Upper lobe of right lung (tissue), 1 donor: ENCODE measurements at places on chromosomes 6 and 20.

- no peak for DNase-seq
Measured at GRCh38 chr6:15927531-15928225, 201.2 kb upstream of the MYLIP start.

DNA sequence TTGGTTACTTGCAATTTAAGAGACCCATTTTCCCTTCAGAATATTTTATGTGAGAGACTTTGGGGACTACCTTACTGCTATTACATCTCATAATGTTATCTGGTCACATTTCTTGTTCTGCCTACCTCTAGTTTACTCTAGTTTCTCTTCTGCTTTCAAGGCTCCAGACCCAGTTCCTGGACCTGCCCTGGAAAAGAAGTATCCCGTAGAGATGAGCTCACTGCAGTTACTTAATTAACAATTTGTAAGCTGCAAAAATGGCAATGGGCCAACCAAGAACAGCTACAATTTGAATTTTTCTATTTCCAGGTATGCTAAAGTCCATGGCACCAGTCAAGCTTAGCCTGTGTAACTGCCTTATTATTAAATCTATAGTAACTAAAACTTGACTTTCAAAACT lies 25.0 kb downstream of the TAB2 start:
- no peak for DNase-seq

DNA sequence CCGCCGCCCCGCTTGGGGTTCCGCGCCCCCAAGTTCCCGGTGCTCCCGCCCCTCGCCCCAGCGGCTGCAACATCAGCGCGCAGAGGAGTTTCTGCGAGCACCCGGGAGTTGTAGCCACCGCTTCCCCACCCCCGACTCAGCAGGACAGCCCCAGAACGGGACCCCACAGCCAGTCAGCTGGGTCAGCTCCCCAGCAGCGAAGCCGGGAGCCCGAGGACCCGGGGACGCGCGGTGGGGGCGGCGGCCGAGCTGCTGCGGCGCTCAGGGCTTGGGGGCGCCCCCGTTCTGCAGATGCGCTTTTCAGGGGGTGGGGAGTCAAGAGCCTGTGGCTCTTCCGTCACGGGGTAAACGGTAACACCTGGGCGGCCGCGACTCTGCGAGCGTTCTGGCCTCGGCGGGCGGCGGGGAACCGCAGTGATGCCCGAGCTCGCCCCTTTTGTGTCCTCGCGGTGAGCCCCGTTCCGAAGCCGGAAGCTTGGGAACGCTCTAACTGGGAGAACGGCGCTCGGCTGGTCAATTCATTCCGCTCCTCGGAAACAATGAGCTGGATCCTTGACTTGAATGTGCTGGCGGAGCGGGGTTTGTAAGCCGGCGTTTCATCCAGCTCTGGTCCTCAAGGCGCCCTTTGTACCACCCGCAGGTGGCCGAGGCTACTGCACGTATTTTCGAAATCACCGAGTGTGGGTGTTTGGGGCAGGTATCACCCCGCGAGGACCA lies 774 bp downstream of the PLEKHG1 start:
- DNase-seq = peak; percentile 83

- no peak for DNase-seq
Measured at GRCh38 chr20:59437601-59438031, 137.2 kb downstream of the EDN3 start.

GRCh38 chr20:20754714-20755113 lies 42.3 kb upstream of the RALGAPA2 start:
- DNase-seq = no peak

DNA sequence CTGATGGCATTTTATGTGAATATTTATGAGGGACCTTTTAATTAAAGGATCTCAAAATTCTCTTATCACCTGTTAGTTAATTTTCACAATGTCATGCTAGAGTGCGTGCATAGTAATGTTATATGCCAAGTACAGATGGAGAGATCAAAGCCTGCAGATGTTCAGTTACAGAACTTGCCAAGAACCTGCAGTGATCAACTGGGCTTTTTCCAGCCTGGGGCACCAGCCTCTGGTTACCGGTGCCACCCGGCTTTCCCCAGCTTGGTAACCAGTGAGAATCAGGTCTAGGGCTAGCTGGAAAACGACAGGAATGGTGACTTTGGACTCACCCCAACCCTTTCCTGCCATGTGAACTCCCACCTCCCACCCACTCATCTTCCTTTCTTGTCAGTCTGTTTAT lies 91.8 kb downstream of the CAP2 start:
- DNase-seq = no peak

DNA sequence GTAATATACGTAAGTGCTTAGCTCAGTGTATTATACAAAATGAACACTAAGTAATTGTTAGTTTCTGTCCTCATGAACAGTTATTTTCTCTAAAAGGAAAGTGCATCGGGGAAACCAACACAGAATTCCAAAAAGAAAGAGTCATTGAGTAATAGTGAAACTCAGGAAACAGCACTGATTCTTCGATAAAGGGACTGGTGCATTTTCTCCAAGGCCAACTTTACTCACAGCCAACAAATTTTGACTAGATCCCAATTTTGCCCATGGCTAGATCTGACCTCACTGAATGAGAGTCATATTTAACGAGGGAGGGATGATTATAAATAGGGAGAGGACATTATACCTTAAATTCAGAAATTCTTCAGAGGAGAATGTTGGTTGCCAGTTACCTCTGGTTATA lies 390.9 kb upstream of the NRSN1 start:
- DNase-seq = no peak

- no peak for DNase-seq
Measured at GRCh38 chr20:5887386-5887785, 62.9 kb downstream of the TRMT6 start.

- DNase-seq = no peak
Measured at GRCh38 chr6:166106076-166106686, 61.5 kb downstream of the TBXT start.

DNA sequence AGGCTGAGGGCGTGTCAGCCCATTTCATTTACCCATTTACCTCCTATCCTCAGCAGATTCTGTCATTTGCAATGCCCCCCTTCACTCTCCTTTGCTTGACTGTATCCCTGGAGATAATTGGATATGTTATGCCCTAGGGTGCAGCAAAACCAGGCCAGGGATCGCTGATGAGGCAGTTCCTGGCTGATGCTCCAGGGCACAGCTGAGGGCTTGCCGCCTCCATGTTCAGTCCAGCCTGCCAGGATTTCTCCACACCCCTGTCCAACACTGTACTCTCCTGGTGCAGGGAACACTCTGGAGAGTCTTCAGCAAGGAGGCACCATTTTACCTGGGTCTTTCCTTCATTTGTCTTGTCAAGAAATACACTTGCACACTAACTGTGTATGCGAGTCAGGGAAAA lies 532.1 kb upstream of the CHD6 start:
- DNase-seq = no peak

DNA sequence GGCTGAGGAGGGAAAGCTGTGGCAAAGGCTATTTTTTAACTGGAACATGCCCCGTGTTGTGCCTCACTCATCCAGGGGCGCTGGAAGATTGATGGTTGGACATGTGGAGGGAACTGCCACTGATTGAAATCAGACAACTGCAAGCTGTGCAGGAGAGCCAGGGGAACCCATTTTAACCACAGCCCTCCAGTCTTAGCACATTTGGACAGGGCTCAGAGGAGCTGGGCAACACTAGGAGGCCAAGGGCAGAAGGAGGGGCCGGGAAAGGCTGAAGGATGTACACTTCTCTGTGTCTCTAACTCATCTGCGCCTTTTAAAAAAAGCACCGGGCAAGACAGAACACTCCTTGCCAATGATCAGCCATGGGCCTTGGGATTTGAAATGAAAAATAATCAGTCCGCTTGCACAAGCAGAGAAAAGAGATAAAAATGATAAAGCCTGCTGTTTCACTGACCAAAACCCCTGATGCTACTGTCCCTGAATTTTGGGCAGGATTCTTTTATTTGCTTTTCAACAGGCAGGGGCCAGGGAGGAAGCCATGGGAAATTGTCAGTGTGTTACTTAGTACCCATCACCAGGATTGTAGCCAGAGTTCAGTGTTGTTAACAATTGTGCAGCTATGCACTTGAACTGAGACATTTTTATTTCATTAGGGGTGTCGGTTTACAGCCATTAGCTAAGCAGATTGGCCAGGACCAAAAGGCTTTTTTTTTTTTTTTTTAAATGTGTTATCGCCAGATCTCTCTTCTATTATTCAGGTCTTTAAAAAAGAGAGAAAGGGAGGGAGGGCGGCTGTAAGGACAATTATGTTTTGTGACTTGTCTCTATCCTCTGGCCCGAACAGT lies 109.3 kb upstream of the EYA4 start:
- no peak for DNase-seq

GRCh38 chr6:33391922-33392594 lies 435 bp downstream of the KIFC1 start:
- DNase-seq = no peak

GRCh38 chr6:161917645-161918044 lies 643.8 kb upstream of the AGPAT4 start:
- no peak for DNase-seq

GRCh38 chr6:29507319-29507718 lies 19.6 kb upstream of the MAS1L start:
- DNase-seq = no peak

GRCh38 chr20:36821964-36822437 lies 48.4 kb upstream of the DSN1 start:
- no peak for DNase-seq

- no peak for DNase-seq
Measured at GRCh38 chr20:23248461-23248882, 102.1 kb upstream of the NXT1 start.

GRCh38 chr20:49752201-49752903 lies 38.7 kb upstream of the B4GALT5 start:
- no peak for DNase-seq

DNA sequence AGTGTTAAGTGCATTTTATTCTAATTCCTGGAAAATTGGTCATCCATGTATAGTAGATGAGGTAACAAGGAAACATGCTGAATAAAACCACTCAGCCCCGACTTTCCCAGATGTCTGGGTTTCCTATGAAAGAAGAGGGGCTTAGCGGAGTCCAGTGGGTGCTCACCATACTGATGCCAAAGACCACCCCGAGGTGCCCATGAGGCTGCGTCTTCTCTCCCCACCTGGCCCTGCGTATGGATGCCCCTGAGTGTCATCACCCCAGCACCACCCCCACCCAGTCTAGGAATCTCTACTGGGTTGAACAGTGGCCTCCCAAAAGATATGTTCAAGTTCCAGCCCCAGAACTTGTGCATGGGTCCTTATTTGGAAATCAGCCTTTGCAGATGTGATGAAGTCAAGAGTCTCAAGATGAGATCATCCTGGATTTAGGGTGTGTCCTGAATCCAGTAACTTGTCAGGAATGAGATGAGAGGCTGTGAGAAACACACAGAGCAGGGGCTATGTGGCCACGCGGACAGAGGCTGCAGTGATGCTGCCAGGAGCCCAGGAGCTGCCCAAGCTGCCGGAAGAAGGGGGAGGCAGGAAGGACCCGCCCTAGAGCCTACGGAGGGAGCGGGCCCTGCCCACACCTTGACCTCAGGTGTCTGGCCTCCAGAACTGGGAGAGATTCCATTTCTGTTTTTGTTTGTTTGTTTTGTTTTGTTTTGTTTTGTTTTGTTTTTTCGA lies 124.6 kb upstream of the CDH4 start:
- peak; percentile 33 for DNase-seq
